ENCODE measurements at places on chromosomes 1 and 21.

GRCh38 chr1:216785737-216786136 is 62.5 kb upstream of the ESRRG start:
- DNase-seq = no peak

DNA sequence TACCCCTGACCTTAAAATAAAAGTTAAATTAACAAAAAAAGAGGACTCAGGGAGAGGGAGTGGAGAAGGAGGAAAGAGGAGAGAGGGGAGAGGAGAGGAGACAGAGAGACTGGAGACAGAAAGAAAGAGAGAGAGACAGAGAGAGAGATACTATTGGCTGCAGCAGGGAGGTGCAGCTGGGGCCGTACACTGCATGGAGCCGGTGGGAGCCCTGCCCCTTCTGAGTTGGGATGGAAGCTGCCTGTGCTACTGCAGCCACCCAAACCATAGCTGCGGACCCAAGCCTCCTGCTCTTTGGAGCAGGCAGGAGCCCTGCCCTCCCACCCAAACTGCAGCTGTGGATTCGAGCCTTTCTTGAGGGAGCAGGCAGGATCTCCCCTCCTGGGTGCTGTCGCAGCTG is 32.7 kb upstream of the HP1BP3 start:
- DNase-seq = no peak

- DNase-seq = no peak
Measured at GRCh38 chr1:172144445-172145061, 275.9 kb upstream of the C1orf105 start.

DNA sequence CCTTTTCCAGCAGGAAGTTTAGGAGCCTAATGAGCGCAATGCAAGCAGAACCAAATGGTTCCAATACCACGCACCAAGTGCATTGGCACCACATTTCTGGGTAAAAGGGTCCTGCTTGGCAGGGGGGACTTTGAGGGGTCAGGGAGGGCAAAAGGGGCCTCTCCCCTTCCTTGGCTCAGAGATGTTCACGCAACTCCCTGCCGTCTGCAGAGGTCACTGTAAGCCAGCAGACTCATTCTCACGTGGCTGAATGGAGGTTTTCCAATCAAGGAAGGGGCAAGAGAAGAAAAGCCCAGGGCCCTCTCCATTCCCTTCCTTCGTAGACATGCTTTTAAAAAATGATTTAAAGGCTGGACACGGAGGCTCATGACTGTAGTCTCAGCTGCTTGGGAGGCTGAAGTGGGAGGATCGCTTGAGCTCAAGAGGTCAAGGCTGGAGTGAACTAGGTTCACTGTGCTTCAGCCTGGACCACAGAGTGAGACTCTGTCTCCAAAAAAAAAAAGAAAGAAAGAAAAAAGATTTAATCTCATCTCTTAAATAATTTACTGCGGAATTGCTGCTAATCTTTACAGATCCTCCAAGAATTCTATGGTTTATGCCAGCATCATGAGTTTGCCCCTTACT is 80.3 kb downstream of the RUNX3 start:
- DNase-seq = no peak

Data from stimulated activated CD4-positive, alpha-beta T cell treated with anti-CD3 and anti-CD28 coated beads, Interleukin-15, amount 100 ng/mL, for 1 hour (primary cell).